T-helper 2 cell treated with Interferon-gamma antibody and Interleukin-4, amounts not matched to agents 5 μg/mL and 100 μg/mL, for 36 hours (primary cell): ENCODE measurements at places on chromosomes 6 and 20.

- no peak for DNase-seq
Measured at GRCh38 chr6:25973923-25974555, 11.4 kb downstream of the TRIM38 start.

- DNase-seq = no peak
Measured at GRCh38 chr6:72654071-72654621, 32.3 kb downstream of the KCNQ5 start.

DNA sequence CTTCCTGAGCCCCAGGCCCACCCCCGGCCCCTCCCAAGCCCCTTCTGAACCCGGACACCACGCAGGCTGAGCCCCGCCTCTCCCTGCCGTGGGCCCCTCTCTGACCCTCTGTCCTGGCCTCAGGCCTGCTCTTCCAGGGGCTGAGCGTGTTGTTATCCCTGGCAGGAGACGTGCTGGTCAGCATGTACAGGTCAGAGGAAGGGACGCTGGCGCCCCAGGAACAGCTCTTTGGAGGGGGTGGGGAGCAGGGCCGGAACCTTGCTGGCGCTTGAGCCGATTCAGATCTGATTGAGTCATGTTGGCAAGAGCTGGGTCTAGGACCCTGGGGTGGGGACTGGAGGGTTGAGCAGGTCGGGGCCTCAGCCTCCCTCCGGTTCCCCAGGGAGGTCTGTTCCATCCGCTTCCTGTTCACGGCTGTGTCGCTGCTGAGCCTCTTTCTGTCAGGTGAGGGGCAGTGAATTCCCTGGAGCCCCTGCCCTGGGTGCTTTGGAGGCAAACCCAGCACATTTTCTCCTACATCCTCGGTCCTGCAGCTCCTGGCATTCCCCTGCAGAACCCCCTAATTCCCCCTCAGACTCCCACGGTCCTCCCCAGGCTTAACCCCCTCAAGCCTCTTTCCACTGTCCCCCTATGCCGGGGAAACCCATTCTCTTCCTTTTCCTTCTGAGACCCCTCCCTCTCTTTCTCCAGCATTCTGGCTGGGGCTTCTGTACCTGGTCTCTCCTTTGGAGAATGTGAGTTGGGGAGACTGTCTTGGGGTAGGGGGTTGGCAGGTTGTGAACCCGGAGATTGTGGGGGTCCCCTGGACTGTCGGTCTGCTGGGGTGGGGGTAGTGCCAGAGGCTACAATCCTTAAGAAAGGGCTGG, 2.0 kb downstream of the SPAG4 start:
- peak; percentile 45 for DNase-seq

DNA sequence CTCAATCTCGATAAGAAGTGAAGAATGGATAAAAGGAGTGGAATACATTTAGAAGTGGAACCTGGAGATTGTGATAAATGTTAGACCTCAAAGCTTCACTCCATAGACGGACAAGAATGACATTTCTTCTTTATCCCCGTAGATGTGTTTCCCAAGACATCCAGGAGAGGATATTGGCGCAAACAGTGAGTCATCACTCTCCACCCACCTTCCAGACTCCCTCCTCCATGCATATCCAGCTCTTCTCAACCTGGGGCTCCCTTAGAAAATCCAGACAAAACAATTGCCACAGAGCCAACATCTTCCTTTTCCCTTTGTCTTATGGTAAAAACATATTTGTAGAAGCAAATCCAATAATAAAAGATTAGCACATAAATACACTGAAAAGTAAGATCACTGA, 586.1 kb downstream of the PTPRT start:
- no peak for DNase-seq

GRCh38 chr6:133816171-133816570, 72.7 kb upstream of the TCF21 start:
- no peak for DNase-seq

GRCh38 chr6:137927777-137928218, 60.7 kb downstream of the TNFAIP3 start:
- peak; percentile 88 for DNase-seq

GRCh38 chr6:63887002-63887751, 251.6 kb downstream of the PHF3 start:
- no peak for DNase-seq

DNA sequence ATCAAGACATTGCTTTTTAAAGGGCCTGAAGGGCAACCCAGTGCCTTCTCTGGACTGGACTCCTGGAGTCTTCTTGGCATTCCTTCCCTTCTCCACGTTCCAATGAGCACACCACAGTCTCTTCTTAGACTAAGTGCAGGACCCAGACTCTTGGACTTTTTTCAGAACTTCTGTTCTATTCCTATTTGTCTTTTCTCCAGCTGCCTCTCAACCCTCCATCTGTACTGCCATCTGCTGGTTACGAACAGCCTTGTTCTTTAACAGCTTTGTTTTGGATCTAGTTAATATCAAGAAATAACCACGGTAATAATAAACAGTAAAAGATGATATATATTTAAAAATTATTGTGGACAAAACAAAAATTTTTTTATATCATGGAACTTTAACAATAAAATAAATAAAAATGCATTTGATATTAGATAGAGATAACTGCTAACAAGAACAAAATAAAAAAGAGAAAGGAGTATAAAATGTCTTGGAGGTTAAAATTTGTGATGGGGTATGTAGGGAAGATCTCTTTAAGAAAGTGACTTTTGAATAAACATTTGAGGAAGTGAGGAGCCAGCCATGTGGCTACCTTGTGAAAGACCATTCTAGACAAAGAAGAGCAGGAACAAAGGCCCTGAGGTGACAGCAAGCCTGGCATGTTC, 105.1 kb upstream of the HCRTR2 start:
- no peak for DNase-seq

DNA sequence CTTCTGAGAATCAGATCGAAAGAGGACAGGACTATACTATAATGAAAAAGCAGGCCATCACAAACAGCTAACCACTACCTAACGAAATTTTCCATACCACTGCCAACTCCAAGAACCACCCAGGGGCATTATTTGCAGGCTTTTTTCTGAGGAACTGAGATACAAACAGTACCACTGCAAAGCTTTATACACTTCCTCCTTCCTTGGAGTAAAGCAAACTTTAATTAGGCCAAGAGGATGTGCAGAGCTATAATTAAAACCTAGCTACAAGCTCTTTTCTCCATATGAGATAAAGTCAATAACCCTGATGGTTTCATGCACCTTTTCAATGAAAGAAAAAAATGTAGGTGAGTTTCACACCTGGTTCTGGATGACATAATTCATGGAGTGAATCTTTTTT, 68.5 kb downstream of the ELOVL5 start:
- DNase-seq = no peak

- no peak for DNase-seq
Measured at GRCh38 chr6:77055711-77056110, 407.6 kb downstream of the HTR1B start.

DNA sequence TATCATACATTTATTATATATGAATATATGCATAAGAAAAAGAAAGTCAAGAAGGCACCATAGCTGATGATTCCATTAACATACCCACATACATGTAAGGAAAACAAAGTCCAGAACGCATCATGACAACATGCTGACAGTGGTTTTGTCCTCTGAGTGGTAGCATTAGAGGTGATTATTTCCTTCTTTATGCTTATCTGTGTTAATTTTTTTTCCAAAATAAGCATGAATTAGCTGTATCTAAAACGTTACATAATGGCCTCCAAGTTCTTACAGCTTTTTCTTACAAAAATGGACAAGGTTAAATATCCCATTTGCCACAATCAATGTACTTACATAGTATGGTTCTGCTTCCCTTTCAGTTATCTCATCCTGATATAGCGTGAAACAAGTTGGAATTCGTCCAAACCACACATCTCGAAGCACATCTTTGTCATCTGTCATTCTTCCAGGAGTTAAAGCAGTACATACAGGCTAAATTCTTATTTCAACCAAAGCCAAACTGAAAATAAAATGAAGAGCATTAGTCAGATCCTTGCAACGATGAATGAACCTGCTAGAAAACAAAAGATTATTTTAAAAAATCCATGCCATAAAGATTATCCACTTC, 9.7 kb downstream of the ATG5 start:
- no peak for DNase-seq

DNA sequence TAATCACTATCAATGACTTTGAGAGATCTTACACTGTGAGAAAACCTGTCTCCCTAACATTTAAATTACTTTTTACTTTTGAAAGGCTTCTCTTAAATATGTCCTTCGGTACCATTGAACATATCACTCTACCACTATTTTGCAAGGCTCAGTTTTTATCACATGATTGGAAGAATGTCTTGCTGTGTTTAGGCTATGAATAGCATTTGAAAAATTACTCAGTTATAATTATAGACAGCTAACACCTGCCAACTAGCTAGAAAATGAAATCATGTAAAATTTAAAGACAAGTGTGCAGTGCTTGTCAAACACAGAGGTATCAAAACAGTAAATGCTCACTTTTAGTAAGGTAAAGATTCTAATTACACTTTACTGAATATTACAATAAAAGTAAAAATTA, 11.0 kb downstream of the SESN1 start:
- DNase-seq = no peak

GRCh38 chr6:139825935-139826374, 451.5 kb upstream of the CITED2 start:
- no peak for DNase-seq

GRCh38 chr20:20487811-20488210, 119.9 kb downstream of the INSM1 start:
- peak; percentile 56 for DNase-seq

DNA sequence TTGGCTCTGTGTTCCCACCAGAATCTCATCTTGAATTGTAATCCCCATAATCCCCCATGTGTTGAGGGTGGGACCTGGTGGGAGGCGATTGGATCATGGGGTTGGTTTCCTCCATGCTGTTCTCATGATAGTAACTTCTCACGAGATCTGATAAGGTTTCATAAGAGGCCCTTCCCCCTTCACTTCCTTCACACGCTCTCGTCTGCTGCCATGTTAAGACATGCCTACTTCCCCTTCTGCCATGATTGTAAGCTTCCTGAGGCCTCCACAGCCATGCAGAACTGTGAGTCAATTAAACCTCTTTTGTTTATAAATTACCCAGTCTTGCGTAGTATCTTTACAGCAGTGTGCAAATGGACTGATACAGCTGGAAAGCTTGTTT, 90.0 kb downstream of the ELOVL5 start:
- DNase-seq = no peak

DNA sequence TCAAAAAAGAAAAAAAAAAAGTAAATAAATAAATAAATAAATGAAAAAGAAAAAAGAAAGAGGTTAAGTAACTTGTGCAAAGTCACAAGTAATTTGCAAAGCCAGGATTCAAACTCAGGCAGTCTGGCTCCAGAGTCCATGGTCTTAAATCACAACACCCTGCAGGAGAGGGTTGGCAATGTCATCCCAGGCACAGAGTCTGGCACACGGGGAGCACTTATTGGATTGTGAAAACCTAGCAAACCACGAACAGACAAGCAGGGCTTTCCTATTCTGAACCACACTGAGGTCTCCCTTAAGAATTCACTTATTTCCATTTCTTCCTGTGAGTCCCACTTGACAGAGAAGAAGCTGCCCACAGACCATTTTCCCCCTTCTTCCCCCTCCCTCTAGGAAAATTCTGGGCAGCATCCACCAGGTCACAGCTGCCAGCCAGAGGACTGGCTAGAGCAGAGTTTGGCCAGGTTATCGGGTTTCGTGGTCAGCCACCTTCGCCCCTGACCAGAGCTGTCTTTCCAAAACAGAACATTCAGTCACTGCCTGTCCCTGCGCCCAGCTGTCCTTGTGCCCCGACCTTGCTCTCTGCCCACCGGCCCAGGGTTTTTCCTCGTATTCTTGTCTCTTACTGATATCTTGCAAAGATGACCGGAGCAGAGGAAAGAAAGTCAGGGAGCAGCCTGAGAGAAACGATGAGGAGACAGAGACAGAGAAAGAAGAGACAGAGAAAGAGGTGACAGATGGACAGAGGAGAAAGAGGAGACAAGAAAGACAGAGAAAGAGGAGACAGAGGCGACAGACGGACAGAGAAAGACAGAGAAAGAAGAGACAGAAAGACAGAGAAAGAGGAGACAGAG, 106.4 kb upstream of the PTPN1 start:
- DNase-seq = no peak

- DNase-seq = no peak
Measured at GRCh38 chr20:63702751-63703470, 4.9 kb downstream of the ARFRP1 start.

- DNase-seq = no peak
Measured at GRCh38 chr6:158211273-158212055, 43.3 kb downstream of the GTF2H5 start.

DNA sequence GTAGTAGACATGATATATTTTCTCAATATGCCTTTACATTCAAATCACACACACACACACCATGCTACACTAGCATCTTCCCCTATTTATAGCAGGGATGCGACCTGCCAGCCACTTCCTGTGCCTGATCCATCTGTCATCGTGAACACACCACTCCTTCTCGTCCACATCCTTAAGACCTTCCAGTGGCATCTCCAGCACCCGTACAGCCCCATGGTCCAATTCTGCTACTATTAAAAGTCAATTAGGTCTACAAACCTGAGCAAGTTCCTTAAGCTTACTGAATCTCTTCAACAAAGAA, 54.5 kb downstream of the KIF16B start:
- DNase-seq = no peak

- DNase-seq = no peak
Measured at GRCh38 chr6:118912646-118913045, 18.7 kb downstream of the ASF1A start.

DNA sequence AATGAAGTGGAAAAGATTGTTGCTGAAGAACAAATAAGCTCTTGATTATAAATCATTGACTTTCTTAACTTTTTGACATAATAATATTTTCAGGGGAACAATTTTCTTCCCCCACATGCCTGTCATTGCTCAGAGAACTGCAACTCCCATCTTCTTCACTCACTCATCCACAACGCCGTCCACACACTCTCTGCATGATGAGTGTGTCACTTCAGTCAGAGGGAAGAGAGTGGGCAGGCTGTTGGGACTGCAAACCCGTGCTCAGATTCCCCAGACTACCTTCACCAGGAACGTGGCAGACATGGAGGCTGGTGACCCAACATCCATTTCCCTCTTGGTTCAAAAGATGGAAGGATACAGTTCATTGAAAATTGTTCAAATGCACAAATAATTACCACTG, 650.8 kb downstream of the PRKN start:
- DNase-seq = no peak

DNA sequence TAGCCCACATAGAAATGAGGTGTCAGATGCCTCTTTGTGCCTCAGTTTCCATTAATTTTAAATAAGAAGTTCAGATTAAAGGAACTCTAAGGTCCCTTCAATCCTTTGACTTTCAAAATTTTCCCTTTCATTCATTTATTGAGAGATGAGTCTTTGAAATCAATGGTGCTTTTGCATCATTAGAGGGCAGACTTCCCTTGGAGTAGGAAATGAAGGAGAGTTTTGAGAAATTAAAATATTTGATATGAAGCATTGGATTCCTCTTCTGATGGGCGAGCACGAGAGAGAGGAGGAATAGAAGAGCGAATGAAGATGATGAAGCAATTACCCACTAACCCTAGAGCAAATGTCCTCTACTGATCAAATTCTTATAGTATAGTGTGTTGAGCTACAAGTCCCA, 105.7 kb downstream of the EDN1 start:
- DNase-seq = no peak

- peak; percentile 6 for DNase-seq
Measured at GRCh38 chr6:18343741-18344140, 43.4 kb upstream of the RNF144B start.

GRCh38 chr6:148296771-148297170, 45.9 kb upstream of the SASH1 start:
- DNase-seq = no peak
